ENCODE measurements at places on chromosomes 7 and 10. TPM values are rescaled to one million over a fixed set of nuclear protein-coding genes. Genes with fewer than 3 reads are reported as not detected.

- H3K4me3 ChIP-seq: no peak overlapping the region
- no peak overlapping the region for H3K27ac ChIP-seq
- no peaks in the 10 kb centered on the region for H3K27me3 ChIP-seq
- DNase-seq: no peak
- no peaks in the 10 kb centered on the region for H3K36me3 ChIP-seq
- H3K4me1 ChIP-seq: no peaks in the 10 kb centered on the region
Observed at GRCh38 chr7:3232228-3232627, 68.8 kb upstream of the SDK1 start.

GRCh38 chr10:6390213-6390845 lies 187.6 kb downstream of the PFKFB3 start:
- peaks cover 58% of the 10 kb centered on the region for H3K4me1 ChIP-seq
- no peak for DNase-seq
- H3K4me3 ChIP-seq: no peak overlapping the region
- peaks cover 8% of the 10 kb centered on the region for H3K36me3 ChIP-seq
- no peak overlapping the region for H3K27ac ChIP-seq

DNA sequence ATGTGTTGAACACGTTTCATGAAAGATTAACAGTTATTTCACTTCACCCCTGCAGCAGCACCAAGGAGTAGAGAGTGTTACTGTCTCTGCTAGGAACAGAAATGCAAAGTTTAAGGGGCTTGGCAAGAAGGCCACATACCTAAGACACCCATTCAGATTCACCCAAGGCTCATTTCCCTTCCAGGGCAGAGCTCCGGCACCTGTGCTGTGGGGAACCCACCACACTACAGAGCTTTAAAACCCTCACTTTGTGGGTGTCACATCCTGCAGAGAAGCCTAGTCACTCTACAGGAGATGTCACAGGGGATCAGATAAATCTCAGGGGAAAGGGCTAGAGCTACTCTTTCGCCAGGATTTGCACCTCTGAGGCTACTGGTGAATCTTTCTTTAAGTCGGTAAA lies 176.1 kb upstream of the KLF6 start:
- H3K4me3 ChIP-seq: no peak overlapping the region
- no peaks in the 10 kb centered on the region for H3K27me3 ChIP-seq
- DNase-seq: no peak

DNA sequence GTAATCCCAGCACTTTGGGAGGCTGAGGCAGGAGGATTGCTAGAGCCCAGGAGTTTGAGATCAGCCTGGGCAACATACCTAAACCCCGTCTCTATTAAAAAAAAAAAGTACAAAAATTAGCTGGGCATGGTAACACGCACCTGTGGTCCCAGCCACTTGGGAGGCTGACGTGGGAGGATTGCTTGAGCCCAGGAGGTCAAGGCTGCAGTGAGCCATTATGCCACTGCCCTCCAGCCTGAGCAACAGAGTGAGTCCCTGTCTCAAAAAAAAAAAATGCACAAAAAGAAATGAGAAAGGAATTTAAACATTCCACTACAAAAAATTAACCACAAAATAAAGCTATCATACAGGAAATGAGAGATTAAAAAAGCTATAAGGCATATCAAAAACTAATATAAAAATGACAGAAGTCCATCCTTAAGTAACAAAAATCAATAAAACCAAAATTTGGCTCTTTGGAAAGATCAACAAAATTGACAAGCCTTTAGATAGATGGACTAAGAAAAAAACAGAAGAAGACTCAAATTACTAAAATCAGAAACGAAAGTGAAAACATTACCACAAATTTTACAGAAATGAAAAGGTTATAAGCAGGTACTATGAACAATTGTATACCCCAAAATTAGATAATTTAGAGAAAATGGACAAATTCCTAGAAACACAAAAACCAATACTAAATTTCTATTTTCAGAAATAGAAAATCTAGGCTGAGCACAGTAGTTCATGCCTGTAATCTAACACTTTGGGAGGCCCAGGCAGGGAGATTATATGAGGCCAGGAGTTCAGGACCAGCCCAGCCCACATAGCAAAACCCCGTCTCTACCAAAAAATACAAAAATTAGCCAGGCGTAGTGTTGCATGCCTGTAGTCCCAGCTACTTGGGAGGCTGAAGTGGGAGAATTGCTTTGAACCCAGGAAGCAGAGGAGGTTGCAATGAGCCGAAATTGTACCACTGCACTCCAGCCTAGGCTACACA lies 42.4 kb upstream of the NANOS1 start:
- DNase-seq: no peak
- H3K4me1 ChIP-seq: no peaks in the 10 kb centered on the region
- H3K27me3 ChIP-seq: peaks cover 9% of the 10 kb centered on the region
- no peak overlapping the region for H3K4me3 ChIP-seq
- H3K27ac ChIP-seq: no peak overlapping the region
- H3K36me3 ChIP-seq: no peaks in the 10 kb centered on the region

DNA sequence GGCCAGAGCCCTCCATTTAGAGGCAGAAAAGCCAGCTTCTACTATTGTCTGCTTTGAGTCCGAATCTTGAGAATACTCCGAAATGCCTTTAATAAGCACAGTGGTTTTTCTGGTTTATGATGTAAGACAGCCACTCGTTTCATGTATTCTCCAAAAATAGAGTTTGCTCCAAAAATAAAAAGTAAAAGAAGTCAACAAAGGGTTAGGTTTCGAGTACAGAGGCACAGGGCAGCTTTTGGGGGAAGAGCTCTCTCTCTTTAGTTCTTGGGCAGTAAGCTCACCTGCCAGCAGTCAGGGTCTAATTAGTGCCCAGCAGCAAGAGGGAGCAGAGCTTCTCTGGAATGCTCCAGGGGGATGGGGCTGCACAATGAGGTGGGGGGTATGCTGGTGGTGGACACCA lies 20.2 kb downstream of the CREB3L2 start:
- H3K36me3 ChIP-seq: peaks cover 15% of the 10 kb centered on the region
- no peaks in the 10 kb centered on the region for H3K27me3 ChIP-seq
- DNase-seq: no peak
- peak overlapping the region; percentile 88 for H3K27ac ChIP-seq

The ETV1 gene
- total RNA-seq: 45.9 TPM

GRCh38 chr7:66178258-66178657 lies 26.9 kb upstream of the TPST1 start:
- no peak overlapping the region for H3K4me3 ChIP-seq
- no peak for DNase-seq
- no peaks in the 10 kb centered on the region for H3K36me3 ChIP-seq
- no peaks in the 10 kb centered on the region for H3K4me1 ChIP-seq
- H3K27ac ChIP-seq: no peak overlapping the region

DNA sequence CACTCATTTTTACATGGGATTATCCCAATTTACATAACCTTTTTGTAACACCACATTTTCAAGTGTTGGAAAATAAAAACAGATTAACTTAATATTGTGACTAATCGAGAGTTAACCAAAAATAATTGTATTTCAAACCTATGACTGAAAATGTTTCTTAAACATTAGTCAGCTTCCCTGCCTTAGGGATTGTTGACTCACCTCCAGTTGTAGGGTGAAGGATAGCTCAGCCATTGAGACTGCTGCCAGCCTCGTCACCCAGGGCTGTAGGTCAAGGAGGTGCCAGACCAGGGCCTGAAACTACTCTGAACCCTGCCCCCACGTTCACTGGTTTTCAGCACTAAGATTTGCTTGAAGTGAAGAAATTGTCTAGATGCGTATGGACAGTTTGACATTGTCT lies 351.2 kb downstream of the GFRA1 start:
- H3K27me3 ChIP-seq: peaks cover 8% of the 10 kb centered on the region
- no peaks in the 10 kb centered on the region for H3K4me1 ChIP-seq
- H3K36me3 ChIP-seq: no peaks in the 10 kb centered on the region
- H3K27ac ChIP-seq: no peak overlapping the region

GRCh38 chr7:91875851-91876250 lies 4.7 kb downstream of the MTERF1 start:
- peaks cover 12% of the 10 kb centered on the region for H3K36me3 ChIP-seq
- peaks cover 21% of the 10 kb centered on the region for H3K4me1 ChIP-seq
- H3K4me3 ChIP-seq: no peak overlapping the region
- H3K27me3 ChIP-seq: no peaks in the 10 kb centered on the region
- H3K27ac ChIP-seq: no peak overlapping the region
- no peak for DNase-seq

DNA sequence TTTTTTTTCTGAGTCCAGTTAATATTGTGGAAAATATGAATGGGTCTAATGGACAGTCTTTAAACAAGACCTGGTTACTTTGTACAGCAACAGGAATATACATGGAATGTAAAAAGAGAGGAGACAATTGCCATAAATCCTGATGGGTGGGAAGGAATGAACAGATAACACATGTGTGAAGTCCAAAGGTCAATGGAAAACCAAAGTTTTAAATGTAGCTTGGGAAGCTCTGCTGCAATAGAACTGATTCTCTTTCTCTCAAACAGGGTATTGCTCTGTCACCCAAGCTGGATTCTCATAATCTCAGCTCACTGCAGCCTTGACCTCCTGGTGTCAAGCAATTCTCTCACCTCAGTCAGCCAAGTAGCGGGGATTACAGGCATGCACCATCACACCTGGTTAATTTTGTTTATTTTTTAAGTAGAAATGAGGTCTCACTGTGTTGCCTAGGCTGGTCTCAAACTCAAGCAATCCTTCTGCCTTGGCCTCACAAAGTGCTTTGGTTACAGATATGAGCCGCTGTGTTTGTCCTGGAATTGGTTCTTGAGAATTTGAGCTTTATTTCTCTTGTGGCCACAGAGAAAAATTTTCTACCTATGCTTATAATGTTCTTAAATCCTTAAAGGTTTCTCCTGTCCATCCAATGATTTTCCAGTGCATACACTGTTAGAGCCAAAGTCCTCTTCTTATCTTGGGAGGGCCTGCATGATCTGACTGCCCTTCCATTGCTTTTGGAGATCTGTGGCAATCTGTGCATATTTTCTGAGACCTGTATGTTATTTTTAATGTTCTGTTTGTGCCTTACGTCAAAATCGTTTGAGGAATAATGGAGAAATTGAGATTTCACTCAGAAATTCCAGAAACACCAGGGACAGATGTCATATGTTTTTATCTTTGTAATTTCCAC lies 30.7 kb upstream of the ZNF92 start:
- DNase-seq: no peak
- no peaks in the 10 kb centered on the region for H3K4me1 ChIP-seq
- no peak overlapping the region for H3K4me3 ChIP-seq
- no peaks in the 10 kb centered on the region for H3K36me3 ChIP-seq
- no peaks in the 10 kb centered on the region for H3K27me3 ChIP-seq
- H3K27ac ChIP-seq: no peak overlapping the region

The CAMK2B gene
- total RNA-seq: not detected

DNA sequence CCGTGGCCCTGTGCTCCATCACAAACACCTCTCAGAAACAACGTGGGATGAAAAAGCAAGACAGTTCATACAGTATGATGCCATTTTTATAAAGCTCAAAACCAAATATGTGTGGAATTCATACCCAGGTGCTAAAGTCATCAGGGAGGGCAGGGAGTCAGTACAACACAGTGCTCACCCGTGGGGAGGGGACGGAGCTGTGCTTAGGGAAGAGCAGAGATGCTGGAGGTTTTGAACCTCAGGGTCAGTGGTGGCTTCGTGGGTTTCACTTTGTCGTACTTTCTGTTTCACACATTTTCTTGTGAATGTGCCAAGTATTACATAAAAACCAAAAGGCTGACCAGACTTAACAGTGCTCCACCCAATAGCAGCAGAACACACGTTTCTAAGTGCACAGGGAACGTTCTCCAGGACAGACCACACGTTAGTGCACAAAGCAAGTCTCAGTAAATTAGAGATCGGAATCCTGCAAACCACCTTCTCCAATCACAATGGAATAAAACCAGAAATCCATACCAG lies 21.2 kb downstream of the ZMIZ2 start:
- peak overlapping the region; percentile 85 for H3K27ac ChIP-seq
- H3K27me3 ChIP-seq: no peaks in the 10 kb centered on the region

DNA sequence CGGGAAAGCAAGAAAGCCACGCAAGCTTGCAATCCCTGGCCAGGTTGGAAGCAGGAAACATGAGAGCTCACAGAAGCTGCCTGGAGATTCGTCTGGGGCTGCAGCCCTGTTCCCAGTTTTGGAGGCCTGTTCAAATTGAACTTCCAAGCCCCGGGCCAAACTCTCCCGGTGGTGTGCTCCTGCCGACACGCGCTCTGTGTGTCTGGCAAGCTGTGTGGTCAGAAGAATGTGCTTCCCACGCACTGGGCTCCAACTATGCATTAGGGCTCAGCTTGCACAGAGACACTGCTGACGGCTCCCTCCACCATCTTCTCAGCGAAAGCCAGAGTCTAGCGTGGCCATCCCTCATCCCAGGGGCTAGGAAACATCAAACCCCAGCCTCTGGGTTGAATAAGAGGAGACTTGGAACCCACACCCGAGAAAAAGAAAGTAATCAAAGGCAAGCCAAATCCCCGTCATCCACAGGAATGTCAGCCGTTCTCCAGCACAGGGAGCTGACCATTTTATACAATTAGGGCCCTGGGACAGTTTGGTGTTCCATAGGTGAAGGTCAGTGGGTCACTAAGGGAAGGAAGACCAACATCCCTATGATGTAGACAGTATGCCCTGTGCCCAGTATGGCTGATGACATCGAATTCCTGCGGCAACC lies 107.2 kb downstream of the FGFR2 start:
- peaks cover 8% of the 10 kb centered on the region for H3K36me3 ChIP-seq
- H3K4me3 ChIP-seq: no peak overlapping the region
- H3K4me1 ChIP-seq: peaks cover 8% of the 10 kb centered on the region
- no peak for DNase-seq
- no peak overlapping the region for H3K27ac ChIP-seq

DNA sequence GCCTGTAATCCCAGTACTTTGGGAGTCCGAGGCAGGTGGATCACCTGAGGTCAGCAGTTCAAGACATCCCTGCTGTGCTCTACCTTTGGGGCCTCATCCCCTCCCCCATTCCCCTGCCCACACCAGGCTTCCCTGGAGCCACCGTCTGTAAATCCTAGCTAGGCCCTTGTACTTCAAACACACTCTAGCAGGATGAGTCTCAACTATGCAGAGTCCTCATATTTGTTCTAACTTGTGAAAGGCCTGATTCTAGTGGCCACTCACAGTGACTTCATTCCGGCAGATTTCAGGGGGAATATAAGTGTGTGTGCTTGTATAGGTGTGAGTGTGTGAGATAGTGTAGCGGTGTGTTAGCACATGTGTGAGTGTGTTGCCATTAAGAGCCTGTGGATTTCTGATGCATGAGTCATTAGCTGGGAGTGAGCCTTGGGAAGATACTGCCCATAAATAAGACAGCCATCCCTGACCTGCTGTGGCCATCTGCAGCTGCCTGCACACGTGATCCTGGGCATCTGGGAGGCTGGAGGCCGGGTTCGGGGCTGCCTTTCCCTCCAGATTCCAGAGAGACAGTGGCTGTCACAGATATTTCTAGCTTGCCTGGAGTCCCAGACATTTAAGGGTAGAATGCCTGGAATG lies 1.7 kb upstream of the NEURL1 start:
- no peak for DNase-seq
- H3K4me1 ChIP-seq: peaks cover 22% of the 10 kb centered on the region
- H3K4me3 ChIP-seq: no peak overlapping the region
- H3K36me3 ChIP-seq: no peaks in the 10 kb centered on the region
- H3K27me3 ChIP-seq: peaks cover 48% of the 10 kb centered on the region

DNA sequence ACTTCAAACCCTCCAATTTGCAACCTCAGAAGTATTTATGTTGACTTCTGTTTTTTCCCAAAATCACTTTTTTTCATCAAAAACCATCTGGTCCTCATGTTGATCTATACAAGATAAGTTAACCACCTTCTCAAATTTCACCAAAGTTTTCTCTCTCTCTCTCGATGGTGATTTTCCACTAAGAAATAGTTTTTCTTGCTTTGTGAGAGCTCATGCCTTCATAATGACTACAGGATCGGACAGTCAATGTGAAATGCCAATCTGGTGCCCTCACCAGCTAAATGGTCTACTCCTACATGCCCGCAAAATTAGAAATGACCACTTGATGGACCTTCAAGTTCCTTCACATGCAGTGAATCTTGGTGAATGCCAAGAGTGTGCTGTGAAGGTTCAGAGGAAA lies 40.4 kb downstream of the CNNM1 start:
- no peak overlapping the region for H3K27ac ChIP-seq
- DNase-seq: no peak
- no peaks in the 10 kb centered on the region for H3K4me1 ChIP-seq
- H3K36me3 ChIP-seq: no peaks in the 10 kb centered on the region
- no peak overlapping the region for H3K4me3 ChIP-seq
